Heart right ventricle (tissue), 16 donors: ENCODE measurements at places on chromosomes 2 and 18. TPM values are rescaled to one million over a fixed set of nuclear protein-coding genes. Genes with fewer than 3 reads are reported as not detected.

The FNDC4 gene
- 4.0 TPM for total RNA-seq

- DNase-seq = no peak
- peaks cover 10% of the 10 kb centered on the region for H3K4me1 ChIP-seq
- H3K27ac ChIP-seq = no peak overlapping the region
- H3K27me3 ChIP-seq = no peaks in the 10 kb centered on the region
Observed at GRCh38 chr18:44973282-44973681, 292.6 kb downstream of the SETBP1 start.

- H3K4me3 ChIP-seq = no peak overlapping the region
- H3K27me3 ChIP-seq = no peaks in the 10 kb centered on the region
- H3K4me1 ChIP-seq = peaks cover 56% of the 10 kb centered on the region
- peak overlapping the region; percentile 87 for H3K27ac ChIP-seq
Observed at GRCh38 chr2:219405451-219405850, 12.7 kb upstream of the DES start.

The CNTNAP5 gene
- not detected for total RNA-seq

The HSPE1 gene
- 94.8 TPM for total RNA-seq

- no peak overlapping the region for H3K27ac ChIP-seq
- no peak for DNase-seq
- H3K4me3 ChIP-seq = no peak overlapping the region
Observed at GRCh38 chr2:70498528-70498927, 55.1 kb downstream of the TGFA start.

The CXCR4 gene
- total RNA-seq = 8.7 TPM

DNA sequence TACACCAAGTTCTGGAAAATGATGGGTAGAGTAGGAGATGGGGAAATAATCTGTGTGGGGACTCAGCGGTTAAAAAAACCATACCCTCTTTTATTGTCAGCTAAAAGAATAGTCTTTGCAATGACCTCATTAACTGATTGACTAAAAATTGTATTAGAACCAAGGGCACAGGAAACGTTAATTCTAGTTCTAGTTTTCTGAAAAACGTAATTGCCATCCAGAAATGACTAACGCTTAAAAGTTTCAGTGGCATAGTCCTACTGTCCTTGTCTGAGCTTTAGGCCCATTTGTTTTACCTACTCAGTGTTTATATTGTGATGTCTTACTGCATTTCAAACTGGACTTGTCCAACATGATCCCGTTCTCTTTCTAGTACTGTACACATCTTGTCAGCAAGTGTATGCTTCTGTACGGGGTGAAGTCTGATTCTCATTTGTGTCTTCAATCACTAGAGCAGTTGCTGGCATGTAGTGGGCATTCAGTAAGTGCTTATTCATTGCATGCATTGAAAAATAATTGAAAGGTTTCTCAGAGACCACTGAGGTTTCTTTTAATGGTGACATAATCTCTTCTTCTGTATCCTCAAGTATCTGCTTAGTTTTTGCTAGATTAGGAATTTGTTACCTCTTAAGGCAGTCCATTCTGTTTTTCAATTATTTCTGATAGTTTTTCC, 81.5 kb downstream of the ZNF407 start:
- H3K36me3 ChIP-seq = peaks cover 8% of the 10 kb centered on the region
- no peaks in the 10 kb centered on the region for H3K27me3 ChIP-seq
- no peak for DNase-seq
- no peaks in the 10 kb centered on the region for H3K4me1 ChIP-seq
- H3K4me3 ChIP-seq = no peak overlapping the region

- no peak overlapping the region for H3K4me3 ChIP-seq
- H3K4me1 ChIP-seq = no peaks in the 10 kb centered on the region
- H3K27ac ChIP-seq = no peak overlapping the region
- H3K27me3 ChIP-seq = no peaks in the 10 kb centered on the region
- DNase-seq = no peak
Observed at GRCh38 chr18:30094556-30094955, 948.0 kb downstream of the DSC3 start.

The SLC38A11 gene
- total RNA-seq = not detected

DNA sequence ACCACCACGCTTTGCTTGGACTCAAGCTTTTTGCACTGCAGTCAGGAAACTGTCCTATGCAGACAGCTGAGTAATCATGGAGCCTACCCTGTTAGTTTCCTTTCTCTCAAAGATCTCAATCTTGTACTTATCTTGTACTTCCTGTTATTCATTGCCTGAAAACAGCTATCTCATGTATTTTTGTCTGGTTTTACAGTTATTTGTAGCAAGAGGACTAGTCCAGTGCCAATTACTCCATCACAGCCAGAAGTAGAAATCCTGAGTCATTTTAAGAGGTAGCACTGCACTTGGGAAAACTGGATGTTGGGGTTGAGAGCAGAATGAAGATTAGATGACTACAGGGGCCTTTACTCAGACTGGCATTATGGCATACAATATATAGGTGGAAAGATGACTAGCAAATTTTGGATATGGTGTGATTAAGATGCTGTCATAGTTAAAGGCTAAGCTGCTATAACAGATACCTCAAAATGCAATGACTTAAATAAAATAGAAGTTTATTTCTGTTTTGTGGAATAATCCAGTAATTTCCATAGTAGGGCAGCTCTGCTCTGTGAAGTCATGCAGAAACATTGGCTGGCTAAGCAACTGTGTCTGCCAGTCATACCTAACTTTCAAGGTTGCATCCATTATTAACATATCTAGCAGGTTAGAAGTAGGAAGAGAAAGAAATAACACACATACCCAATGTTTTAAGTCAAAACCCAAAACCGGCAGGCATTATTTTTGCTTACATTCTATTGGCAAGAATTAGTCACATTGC, 21.1 kb upstream of the CHMP3 start:
- H3K36me3 ChIP-seq = no peaks in the 10 kb centered on the region
- H3K27ac ChIP-seq = no peak overlapping the region
- H3K4me1 ChIP-seq = no peaks in the 10 kb centered on the region
- no peak overlapping the region for H3K4me3 ChIP-seq
- H3K27me3 ChIP-seq = no peaks in the 10 kb centered on the region
- DNase-seq = no peak

The CIB4 gene
- total RNA-seq = not detected

DNA sequence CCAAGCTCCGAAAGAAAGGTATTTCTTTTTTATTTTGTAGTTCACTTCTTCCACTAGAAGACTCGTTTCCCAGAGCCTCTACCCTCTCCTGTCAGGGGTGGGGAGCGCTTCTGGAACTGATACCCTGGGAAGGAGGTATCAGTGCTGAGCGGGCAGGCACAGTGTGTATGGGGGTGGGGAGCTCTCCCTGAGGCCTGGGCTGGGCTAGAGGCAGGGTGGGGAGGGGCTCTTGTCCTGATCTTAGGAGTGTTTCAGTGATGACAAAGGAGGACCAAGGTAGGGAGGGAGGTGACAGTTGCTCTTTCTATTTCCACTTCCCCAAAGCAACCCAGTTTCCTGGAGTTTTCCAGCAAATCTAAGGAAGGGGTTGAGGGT, 65.4 kb downstream of the ARHGAP25 start:
- H3K4me1 ChIP-seq = peaks cover 23% of the 10 kb centered on the region
- no peak for DNase-seq
- H3K27ac ChIP-seq = no peak overlapping the region
- H3K36me3 ChIP-seq = peaks cover 22% of the 10 kb centered on the region

The DSG1 gene
- total RNA-seq = 1.1 TPM

- H3K36me3 ChIP-seq = peaks cover 14% of the 10 kb centered on the region
- no peak overlapping the region for H3K4me3 ChIP-seq
- DNase-seq = no peak
- H3K27ac ChIP-seq = no peak overlapping the region
Observed at GRCh38 chr18:79928563-79928960, 22.9 kb downstream of the SLC66A2 start.

- no peaks in the 10 kb centered on the region for H3K27me3 ChIP-seq
- no peak overlapping the region for H3K27ac ChIP-seq
- no peaks in the 10 kb centered on the region for H3K4me1 ChIP-seq
- DNase-seq = no peak
Observed at GRCh38 chr2:5590886-5591285, 101.3 kb upstream of the SOX11 start.

DNA sequence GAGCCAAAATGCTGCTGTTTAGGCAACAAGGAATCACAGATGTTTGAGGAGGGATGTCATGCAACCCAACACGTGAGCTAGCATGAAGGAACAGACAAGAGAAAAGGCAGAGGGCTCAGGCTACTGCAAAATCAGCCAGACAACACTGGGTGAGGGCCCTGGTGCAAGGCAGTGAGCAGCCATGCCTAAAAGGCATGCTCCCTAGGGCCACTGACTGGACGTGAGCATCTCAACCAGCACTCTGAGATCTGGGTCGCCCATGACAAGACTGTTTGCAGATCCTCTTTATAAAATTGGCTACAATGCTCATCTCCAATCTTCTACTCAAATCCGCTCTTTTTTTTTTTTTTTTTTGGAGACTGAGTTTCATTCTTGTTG, 49.1 kb downstream of the KIAA2012 start:
- H3K36me3 ChIP-seq = no peaks in the 10 kb centered on the region
- no peak overlapping the region for H3K27ac ChIP-seq
- DNase-seq = no peak
- peaks cover 3% of the 10 kb centered on the region for H3K4me1 ChIP-seq
- H3K27me3 ChIP-seq = no peaks in the 10 kb centered on the region

The SCTR gene
- total RNA-seq = not detected

DNA sequence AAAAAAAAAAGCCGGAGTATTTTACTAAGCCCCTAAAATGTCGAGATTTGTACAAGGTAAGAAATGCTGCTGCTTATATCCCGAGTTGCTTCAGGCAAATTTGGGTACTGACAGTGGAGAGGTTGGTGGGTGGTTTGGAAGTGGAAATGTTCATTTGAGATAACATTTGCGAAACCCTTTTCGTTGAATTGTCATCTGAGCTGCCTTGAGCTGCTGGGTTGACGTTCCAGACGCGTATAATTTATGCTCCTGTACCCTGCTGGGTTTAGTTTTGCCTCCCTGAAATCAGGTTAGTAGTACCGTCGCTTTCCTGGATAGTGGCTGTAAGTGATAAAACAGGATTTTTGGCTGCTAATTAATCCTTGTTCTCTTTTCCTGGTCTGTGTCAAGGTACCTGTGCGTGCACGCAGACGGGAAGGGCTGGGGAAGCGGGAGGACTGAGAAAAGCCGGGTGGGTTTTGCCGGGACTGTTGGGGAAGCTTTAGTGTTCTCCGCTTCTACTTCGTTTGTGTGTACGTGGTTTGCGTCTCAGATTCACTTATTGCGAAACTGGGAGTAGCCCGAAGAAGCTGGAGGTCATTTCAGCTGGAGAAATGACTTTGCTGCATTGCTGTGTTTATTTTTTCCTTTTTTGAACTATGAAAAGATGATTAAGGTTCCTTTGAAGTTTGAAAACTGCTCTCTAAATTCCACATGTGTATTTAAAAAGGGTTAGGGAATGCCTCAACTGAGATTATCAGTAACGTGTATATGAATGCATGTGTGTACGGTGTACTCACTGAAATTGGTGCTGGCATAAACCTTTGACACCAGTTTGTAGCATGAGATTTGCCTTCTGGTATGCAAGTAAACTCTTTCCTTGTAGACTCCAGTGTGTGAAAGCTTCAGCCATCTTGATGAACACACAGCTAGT, 709 bp downstream of the UGP2 start:
- peaks cover 32% of the 10 kb centered on the region for H3K4me1 ChIP-seq

GRCh38 chr2:172038121-172038520, 38.4 kb downstream of the METAP1D start:
- H3K4me1 ChIP-seq = no peaks in the 10 kb centered on the region
- no peak overlapping the region for H3K4me3 ChIP-seq
- no peak overlapping the region for H3K27ac ChIP-seq
- H3K27me3 ChIP-seq = no peaks in the 10 kb centered on the region

GRCh38 chr18:24799176-24799575, 338.7 kb downstream of the HRH4 start:
- no peak overlapping the region for H3K27ac ChIP-seq
- H3K4me1 ChIP-seq = no peaks in the 10 kb centered on the region
- no peaks in the 10 kb centered on the region for H3K27me3 ChIP-seq
- no peak overlapping the region for H3K4me3 ChIP-seq

- DNase-seq = no peak
- no peaks in the 10 kb centered on the region for H3K4me1 ChIP-seq
- no peaks in the 10 kb centered on the region for H3K27me3 ChIP-seq
- no peak overlapping the region for H3K27ac ChIP-seq
- no peak overlapping the region for H3K4me3 ChIP-seq
- H3K36me3 ChIP-seq = no peaks in the 10 kb centered on the region
Observed at GRCh38 chr2:101610750-101611315, 86.7 kb upstream of the MAP4K4 start.

The CD8A gene
- total RNA-seq = not detected

The SFT2D3 gene
- total RNA-seq = 3.1 TPM

- peak overlapping the region; percentile 27 for H3K27ac ChIP-seq
- no peak for DNase-seq
- H3K36me3 ChIP-seq = no peaks in the 10 kb centered on the region
Observed at GRCh38 chr2:42844901-42845821, 52.8 kb upstream of the HAAO start.

DNA sequence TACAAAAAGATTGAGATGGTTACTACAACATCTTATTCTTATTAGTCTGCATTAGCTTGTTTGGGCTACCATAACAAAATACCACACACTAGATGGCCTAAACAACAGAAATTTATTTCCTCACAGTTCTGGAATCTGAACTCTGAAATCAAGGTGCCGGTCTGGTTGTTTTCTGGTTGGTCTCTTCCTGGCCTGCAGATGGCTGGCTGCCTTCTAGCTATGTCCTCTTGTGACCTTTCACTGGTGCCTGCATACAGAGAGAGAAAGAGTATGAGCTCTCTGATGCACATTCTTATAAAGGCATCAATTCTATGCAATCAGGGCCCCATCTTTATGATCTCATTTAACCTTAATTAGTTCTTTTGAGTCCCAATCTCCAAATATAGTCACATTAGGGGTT, 696.5 kb downstream of the TDRD15 start:
- no peaks in the 10 kb centered on the region for H3K36me3 ChIP-seq
- H3K27me3 ChIP-seq = no peaks in the 10 kb centered on the region
- H3K4me1 ChIP-seq = no peaks in the 10 kb centered on the region
- peak; percentile 8 for DNase-seq

GRCh38 chr18:58661423-58661822, 9.8 kb upstream of the MALT1 start:
- no peak for DNase-seq
- H3K27ac ChIP-seq = no peak overlapping the region
- no peak overlapping the region for H3K4me3 ChIP-seq
- peaks cover 10% of the 10 kb centered on the region for H3K4me1 ChIP-seq

The DAW1 gene
- total RNA-seq = not detected

The PIGN gene
- 18.2 TPM for total RNA-seq

The DLGAP1 gene
- total RNA-seq = 7.2 TPM

The ZNF396 gene
- 1.4 TPM for total RNA-seq

The APLF gene
- total RNA-seq = 5.0 TPM

The KCNK3 gene
- total RNA-seq = 6.8 TPM

The GPBAR1 gene
- total RNA-seq = 3.7 TPM

- no peak overlapping the region for H3K4me3 ChIP-seq
- no peaks in the 10 kb centered on the region for H3K27me3 ChIP-seq
- H3K36me3 ChIP-seq = peaks cover 6% of the 10 kb centered on the region
- H3K4me1 ChIP-seq = peaks cover 3% of the 10 kb centered on the region
- H3K27ac ChIP-seq = no peak overlapping the region
- no peak for DNase-seq
Observed at GRCh38 chr2:18545384-18545783, 15.1 kb downstream of the RDH14 start.
